ENCODE measurements at places on chromosomes 1 and 21. TPM values are rescaled to one million over a fixed set of nuclear protein-coding genes. Genes with fewer than 3 reads are reported as not detected.

GRCh38 chr1:160541622-160542302, 18.7 kb upstream of the SLAMF6 start:
- no peak overlapping the region for H3K4me3 ChIP-seq
- H3K36me3 ChIP-seq, result no peaks in the 10 kb centered on the region
- H3K4me1 ChIP-seq, result peaks cover 2% of the 10 kb centered on the region
- DNase-seq, result no peak
- H3K27me3 ChIP-seq, result no peaks in the 10 kb centered on the region
- no peak overlapping the region for H3K27ac ChIP-seq

GRCh38 chr21:46517361-46517760, 58.7 kb downstream of the DIP2A start:
- peaks cover 1% of the 10 kb centered on the region for H3K4me1 ChIP-seq
- H3K27ac ChIP-seq, result no peak overlapping the region
- H3K36me3 ChIP-seq, result no peaks in the 10 kb centered on the region
- H3K27me3 ChIP-seq, result no peaks in the 10 kb centered on the region

The SYT2 gene
- 2.6 TPM for total RNA-seq

GRCh38 chr1:209443361-209443931, 140.1 kb upstream of the CAMK1G start:
- H3K36me3 ChIP-seq, result peaks cover 3% of the 10 kb centered on the region
- no peaks in the 10 kb centered on the region for H3K27me3 ChIP-seq
- H3K27ac ChIP-seq, result no peak overlapping the region
- H3K4me1 ChIP-seq, result no peaks in the 10 kb centered on the region

DNA sequence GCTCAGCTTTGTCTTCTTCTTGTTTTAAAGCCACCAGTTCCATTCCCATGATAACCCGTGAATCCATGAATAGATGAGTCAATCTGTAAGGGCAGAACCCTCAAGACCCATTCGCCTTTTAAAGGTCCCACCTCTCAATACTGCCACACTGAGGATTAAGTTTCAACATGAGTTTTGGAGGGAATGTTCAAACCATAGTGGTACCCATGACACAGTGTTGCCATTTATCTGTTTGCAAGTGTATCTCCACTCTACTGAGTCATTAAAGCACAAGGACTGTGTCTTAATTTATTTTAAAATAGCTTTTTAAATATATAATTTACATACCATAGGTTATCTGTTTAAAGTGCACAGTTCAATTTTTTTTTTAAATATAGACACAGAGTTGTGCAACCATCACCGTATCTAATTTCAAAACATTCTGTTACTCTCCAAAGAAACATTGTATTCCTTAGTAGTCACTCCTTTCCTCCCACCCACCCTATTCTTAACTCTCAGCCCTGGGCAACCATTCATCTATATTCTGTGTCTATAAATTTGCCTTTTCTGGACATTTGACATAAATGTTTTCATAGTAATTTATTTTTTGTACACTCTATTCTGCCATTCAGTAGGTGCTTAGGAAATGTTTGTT, 4.8 kb upstream of the IL24 start:
- no peaks in the 10 kb centered on the region for H3K36me3 ChIP-seq
- no peak for DNase-seq

- no peaks in the 10 kb centered on the region for H3K4me1 ChIP-seq
- no peaks in the 10 kb centered on the region for H3K36me3 ChIP-seq
- H3K4me3 ChIP-seq, result no peak overlapping the region
- H3K27ac ChIP-seq, result no peak overlapping the region
- peak; percentile 37 for DNase-seq
Measured at GRCh38 chr1:154886281-154887015, 16.4 kb upstream of the KCNN3 start.

GRCh38 chr1:82125866-82126265, 325.1 kb downstream of the ADGRL2 start:
- no peaks in the 10 kb centered on the region for H3K27me3 ChIP-seq
- H3K4me1 ChIP-seq, result no peaks in the 10 kb centered on the region
- no peak overlapping the region for H3K27ac ChIP-seq
- no peak overlapping the region for H3K4me3 ChIP-seq

DNA sequence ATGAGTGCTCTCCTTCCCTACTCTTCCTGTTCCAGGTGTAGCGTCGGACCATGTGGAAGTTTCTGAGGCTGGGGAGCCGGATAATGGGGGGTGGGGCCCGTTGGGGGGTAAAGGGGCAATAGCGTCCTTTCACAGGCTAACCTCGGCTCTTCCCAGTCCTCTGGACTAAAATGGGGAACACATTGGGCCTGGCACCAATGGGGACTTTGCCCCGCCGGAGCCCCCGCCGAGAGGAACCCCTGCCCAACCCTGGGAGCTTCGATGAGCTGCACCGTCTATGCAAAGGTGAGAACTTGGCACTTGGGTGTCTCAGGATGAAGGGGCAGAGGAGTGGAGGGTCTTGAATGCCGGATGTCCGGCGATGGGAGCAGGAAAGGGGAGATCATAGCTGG, 456 bp downstream of the TOMM40L start:
- H3K27ac ChIP-seq, result peak overlapping the region; percentile 98
- no peaks in the 10 kb centered on the region for H3K36me3 ChIP-seq
- peaks cover 2% of the 10 kb centered on the region for H3K27me3 ChIP-seq
- H3K4me3 ChIP-seq, result peak overlapping the region; percentile 98
- H3K4me1 ChIP-seq, result peaks cover 7% of the 10 kb centered on the region

DNA sequence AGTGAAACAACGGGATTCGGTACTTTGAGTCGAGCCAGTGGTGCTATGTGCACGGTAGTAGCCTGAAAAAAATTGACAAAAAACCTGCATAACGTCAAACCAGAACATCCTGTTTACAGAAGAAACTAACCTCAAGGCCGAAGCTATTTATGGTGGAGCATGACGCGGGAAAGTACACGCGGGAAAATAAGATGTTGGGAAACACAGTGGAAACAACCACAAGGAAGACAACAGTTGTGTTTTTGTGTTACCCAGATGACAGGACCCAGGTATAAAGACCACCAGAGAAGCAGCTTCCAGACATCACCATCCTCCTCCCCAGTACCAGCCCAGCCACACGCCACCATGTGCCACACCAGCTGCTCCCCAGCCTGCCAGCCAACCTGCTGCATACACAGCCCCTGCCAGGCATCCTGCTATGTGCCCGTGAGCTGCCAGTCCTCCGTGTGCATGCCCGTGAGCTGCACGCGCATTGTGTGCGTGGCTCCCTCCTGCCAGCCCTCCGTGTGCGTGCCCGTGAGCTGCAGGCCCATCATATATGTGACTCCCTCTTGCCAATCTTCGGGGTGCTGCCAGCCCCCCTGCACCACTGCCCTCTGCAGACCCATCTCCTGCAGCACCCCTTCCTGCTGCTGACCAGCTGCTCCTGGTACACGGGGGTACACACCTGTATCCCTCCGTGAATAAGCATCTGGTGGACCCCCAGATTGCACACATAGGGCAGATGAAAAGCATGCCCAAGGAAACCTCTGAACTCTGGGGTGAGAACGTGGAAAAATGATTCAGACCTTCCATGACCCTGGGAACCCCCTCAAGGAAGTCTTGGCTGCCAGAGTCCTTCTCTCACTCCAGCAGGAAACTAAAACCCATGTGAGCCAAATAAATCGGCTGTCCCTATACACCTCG, at the start of gene KRTAP12-3:
KRTAP12-3 (plus strand) TSS at position 298 of the 906 bp plus-strand sequence; CDS start at position 346, 48 bp downstream.
- H3K36me3 ChIP-seq, result peaks cover 32% of the 10 kb centered on the region
- no peak within 1 kb of the TSS for H3K27ac ChIP-seq
- peaks cover 3% of the 10 kb centered on the region for H3K4me1 ChIP-seq
- DNase-seq, result no peak

GRCh38 chr1:116163533-116163932, 52.3 kb downstream of the MAB21L3 start:
- H3K4me3 ChIP-seq, result no peak overlapping the region
- H3K36me3 ChIP-seq, result peaks cover 5% of the 10 kb centered on the region
- H3K4me1 ChIP-seq, result peaks cover 12% of the 10 kb centered on the region
- H3K27ac ChIP-seq, result no peak overlapping the region
- no peak for DNase-seq
- H3K27me3 ChIP-seq, result peaks cover 12% of the 10 kb centered on the region

All from glutamatergic neuron (in vitro differentiated cells).